ENCODE measurements at places on chromosomes 11 and 22. TPM values are rescaled to one million over a fixed set of nuclear protein-coding genes. Genes with fewer than 3 reads are reported as not detected.

ISX gene
- not detected for total RNA-seq

BRSK2 gene
- 35.9 TPM for total RNA-seq

UBQLNL gene
- under 0.01 TPM for total RNA-seq

IFITM10 gene
- 0.41 TPM for total RNA-seq

SLC17A6 gene
- total RNA-seq = 11.8 TPM

SCGB1A1 gene
- not detected for total RNA-seq

CHRNA10 gene
- total RNA-seq = 0.41 TPM

DNA sequence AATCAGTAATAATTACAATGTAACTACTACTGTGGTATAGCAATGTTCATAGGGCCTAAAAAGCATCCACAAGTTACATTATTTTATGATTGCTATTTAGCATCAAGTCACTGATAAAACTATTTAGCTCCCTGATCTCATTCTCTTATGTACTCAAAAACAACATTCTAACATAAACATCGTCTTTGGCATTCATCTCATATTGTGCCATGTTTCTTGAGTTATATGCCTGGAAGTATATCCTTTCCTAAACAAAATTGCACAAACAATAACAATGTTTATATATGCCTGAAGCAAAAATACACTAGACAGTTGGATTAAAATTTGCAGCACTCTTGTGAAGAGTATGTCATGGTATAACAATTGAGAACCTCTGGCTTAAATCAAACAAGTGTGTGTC lies 34.1 kb downstream of the HORMAD2 start:
- no peak for DNase-seq

GRCh38 chr22:28410050-28410816 lies 269.4 kb downstream of the TTC28 start:
- no peak for DNase-seq

DNA sequence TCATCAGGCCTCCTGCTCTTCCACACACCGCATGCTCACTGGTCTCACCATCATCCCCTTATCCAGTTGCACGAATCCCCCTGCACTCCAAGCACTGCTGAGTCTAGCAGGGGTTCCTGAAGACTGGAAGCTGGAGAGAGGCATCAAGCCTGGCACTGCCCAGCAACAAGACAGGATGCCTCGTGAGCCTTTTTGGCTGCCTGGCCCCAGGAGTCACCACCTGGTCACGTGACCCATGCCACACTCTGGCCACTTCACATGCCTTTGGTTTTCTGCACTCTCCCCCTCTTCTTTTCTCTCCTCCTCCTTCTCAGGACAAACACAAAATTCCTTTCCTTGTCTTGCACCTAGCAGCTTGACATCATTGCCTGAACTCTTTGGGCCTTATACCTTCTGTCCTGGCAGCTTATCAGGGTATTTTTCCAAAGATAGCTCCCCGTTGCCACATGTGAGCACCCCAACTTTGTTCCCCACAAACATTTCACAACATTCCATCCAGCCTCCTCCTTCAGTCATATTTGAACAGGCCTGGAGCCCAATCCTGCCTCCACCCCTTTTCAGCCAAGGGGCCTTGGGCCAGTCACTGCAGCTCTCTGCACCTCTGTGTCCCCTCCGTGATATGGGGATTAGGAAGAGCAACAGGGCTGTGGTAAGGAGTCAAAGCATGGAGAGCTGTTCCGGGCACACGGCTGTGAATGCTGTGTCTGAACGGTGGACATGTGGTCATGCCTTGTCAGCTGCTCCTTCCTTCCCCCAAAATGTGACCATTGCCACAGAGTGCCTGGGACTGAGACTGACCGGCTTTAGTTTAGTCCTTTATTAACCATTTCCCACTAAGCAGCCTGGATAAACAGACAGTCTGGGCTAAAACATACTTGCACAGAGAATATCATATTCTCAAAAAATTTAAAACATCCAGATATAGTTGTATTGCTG lies 2.8 kb upstream of the PACSIN2 start:
- no peak for DNase-seq

DNA sequence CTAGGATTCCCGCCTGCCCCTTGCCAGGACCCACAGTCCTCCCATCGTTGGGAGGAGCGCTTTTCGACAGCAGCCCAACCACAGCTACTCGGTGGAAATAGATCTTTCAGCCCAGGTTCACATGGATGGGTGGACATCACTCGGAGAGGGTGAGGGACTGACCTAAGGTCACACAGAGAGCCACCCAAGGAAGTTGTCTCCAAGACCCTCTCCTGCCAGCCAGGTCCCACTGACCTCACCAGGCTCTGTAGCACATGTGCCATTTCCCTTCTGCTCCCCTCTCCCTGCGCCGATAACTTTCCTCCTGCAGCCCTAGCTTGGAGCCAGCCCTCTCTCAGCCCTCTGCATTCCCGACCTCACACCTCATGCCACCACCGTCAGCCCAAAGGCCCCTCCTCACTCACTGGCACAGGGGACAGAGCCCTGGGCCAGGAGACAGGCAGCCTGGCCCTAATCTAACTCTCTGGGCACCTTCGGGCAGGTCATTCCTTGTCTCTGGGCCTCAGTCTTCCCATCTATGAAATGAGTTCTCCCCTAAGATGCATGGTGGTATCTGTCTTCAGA lies 4.7 kb downstream of the KCNJ4 start:
- no peak for DNase-seq

DNA sequence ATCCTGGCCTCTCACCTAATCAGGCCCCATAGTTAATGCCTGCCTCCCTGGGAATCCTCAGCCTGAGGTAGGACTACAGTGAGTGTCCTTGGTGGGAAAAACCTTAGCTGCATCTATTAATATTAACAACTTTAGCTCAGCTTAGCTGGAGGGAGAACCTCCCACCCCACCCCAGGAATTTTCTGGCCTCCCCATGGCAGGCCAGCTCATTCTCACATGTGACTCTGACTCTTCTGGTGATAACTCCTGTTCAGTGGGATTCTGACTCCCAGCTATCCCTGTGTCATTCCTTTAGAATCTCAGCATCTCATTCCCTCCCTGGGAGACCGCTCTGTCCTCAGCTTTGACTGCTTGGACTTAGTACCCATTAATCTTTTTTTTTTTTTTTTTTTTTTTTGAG lies 14.5 kb downstream of the ART5 start:
- DNase-seq = no peak

Measured in frontal cortex (tissue), 4 donors.